Kidney epithelial cell (primary cell): ENCODE measurements at places on chromosomes 1 and 21.

GRCh38 chr1:93257889-93258288, 77.4 kb downstream of the CCDC18 start:
- no peak for DNase-seq

- DNase-seq: no peak
These were observed 43.8 kb upstream of the KCTD3 start for GRCh38 chr1:215523128-215523861.

GRCh38 chr1:202274611-202275010, 67.1 kb downstream of the UBE2T start:
- DNase-seq: no peak

- DNase-seq: no peak
These were observed 122.8 kb upstream of the C8B start for GRCh38 chr1:57088653-57089052.

GRCh38 chr1:204167730-204168129, 1.6 kb upstream of the REN start:
- DNase-seq: no peak

- no peak for DNase-seq
These were observed 9.4 kb downstream of the NPHP4 start for GRCh38 chr1:5982868-5983267.

GRCh38 chr1:23530747-23531561, at the start of gene E2F2:
TSS of gene E2F2 (minus strand) at chr1:23531233. CDS start at chr1:23530793, 440 bp downstream.
- DNase-seq: no peak

DNA sequence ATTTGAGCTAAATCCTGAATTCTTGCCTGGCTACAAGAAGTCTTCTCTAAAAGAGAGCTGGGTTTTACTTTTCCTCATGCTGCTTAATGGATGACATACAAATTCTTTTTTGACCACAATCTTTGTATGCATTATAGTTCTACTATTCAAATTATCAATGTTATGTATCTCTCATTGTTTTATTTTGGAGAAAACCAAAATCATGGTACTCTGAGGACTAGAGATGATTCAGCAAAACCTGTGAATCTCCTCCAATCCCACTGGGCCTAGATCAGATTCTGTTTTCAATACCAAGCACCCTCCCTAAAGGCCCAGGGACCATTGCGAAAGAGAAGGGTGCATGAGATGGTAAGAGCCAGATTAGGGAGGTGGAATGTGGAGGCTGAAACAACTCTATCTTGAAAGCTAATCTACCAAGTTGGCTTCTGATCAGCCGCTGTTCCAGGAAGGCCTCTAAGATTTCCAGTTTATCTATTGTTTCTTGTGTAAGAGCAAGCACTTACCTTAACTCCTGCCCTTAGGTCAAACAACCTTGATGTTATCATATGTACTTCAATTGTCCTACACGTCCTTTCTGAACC, 547.2 kb downstream of the PLPP3 start:
- DNase-seq: no peak

DNA sequence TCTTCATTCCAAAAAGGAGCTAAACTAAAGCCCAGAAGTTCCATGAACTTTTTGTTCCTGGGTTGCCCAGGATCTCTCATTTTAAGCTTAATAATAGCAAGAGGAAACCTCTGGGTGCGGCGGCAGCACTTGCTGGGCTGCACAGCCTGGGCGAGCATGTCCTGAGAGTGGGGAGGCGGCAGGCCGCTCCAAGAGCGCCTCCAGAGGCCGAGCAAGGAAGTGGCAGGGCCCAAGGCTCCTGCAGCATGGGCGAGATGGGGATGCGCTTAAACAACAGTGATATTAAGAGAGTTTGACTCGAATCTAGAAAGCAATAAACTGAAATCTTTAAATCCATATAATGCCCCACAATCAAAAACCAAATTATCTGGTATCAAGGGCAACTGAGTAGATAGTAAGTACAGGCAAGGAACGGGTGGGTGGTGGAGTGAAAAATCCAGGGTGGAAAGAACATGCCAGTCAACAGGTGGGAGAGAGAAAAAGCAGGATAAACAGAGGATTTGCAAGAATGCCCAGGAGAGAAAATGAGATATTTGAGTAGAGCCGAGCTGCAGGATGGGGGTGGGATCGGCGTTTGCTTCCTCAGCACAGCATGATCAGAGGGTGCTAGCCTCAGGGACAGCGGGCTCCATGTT, 14.1 kb upstream of the TNR start:
- no peak for DNase-seq

- DNase-seq: no peak
These were observed at the start of gene IL23R for GRCh38 chr1:67166196-67166595. TSS of gene IL23R (plus strand) at chr1:67166454. CDS start at chr1:67168121, 1,667 bp downstream.

DNA sequence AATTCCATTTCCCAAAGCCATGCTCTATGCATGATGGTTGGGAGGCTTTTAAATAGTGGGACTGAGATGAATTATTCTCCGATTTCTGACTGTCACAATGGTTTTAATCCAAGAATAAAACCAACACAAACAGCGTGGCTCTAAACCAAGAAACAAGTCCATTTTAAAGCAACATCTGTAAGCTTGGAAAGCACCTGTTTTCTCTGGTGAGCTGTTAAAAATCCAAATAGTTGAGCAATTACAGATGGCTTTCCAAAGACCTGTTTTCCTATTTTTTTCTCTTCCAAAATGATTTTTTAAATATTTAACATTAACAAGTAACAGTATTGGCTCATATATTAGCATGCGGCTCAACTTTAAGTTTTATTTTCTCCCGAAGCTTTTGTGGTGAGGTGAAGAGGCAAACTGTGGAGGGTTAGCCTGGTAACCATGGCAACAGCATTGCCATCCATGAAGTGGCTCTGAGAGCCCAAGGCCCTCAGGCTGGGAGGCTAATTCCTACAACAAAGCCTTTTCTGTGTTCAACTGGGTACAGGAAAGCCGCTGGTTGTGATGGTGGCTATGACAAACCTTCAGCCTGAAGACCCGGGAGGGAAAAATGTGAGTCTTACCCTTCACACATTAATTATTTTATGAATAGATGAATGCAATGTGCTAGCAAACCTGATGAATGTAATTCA, 56.7 kb upstream of the B3GALT5 start:
- DNase-seq: no peak

DNA sequence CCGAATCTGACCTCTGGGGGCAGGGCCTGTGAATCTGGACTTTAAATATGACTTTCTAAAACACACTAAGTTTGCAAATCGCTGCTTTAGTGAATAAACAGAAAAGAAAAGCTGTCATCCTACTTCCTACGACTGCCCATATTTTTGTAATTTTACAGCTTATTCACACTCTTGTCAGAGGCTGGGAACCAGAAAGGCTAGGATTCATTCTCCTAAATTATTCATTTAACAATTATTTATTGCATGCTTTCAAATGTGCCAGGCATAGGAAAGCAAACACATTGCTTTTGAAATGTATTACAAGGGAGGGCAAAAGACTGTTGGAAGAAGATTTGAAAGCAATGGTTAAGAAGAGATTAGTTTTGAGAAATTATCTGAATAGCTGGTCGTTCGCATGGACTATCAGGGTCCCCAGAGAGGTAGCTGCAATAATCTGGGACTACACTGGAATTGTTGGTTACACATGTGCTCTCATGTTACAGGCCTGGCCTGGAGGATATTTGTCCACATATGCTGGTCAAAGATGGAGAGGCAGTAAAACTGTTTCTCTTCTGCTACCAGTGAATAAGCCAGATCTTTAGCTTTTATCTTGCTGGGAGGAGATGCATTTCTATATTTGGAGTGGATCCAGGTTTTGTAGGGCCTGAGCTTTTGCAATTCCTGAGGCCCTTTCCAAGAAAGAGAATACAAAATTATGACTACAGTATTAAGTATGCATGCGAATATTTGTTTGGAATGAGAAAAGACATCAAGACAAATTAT, 29.6 kb upstream of the SFPQ start:
- DNase-seq: no peak

- DNase-seq: no peak
These were observed 19.6 kb upstream of the OVAAL start for GRCh38 chr1:180539136-180539535.

DNA sequence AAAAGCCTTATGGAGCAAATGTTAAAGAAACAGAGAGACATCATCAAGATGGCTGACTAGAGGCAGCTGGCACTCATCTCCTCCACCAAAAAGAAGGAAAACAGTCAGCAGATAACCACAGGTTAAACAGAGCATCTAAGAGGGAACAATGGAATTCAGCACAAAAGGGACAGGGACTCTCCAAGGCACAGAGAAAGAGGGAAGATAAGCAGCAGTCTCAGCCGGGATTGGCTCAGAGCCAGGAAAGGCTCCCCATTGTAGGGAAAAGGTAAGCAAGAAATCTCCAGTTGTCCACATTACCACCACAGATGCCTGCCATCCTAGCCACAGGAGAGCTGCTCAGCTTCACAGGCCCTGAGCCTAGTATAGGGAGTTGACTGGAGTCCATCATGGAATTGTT, 605.5 kb downstream of the SMYD3 start:
- no peak for DNase-seq

DNA sequence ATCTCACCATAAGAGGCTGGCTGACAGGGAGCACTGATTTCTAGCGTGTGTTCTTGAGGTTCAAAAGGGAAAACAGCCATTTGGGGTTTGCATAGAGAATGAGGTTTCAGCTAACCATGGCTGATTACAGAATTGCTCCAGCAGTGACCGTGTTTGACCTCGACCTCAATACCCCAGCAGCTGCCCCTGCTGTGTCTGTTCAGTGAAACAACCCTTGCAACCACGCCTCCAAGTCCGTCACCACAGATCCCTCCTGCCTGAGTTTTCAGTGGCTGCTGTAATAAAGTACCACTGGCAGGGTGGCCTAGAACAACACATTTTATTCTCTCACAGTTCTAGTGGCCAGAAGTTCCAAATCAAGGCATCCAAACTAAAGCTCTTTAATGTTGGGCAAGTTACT, 147.7 kb downstream of the HUNK start:
- DNase-seq: no peak

- DNase-seq: no peak
These were observed 11.2 kb downstream of the KANK4 start for GRCh38 chr1:62307895-62308492.

DNA sequence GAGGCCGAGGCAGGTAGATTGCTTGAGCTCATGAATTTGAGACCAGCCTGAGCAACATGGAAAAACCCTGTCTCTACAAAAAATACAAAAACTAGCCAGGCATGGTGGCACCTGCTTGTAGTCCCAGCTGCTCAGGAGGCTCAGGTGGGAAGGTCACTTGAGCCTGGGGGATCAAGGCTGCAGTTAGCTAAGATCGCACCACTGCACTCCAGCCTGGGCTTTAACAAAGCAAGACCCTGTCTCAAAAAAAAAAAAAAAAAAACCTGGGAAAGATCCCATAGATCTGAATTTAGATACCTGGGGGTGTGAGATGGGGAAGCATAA, 32.9 kb downstream of the NIBAN1 start:
- no peak for DNase-seq

DNA sequence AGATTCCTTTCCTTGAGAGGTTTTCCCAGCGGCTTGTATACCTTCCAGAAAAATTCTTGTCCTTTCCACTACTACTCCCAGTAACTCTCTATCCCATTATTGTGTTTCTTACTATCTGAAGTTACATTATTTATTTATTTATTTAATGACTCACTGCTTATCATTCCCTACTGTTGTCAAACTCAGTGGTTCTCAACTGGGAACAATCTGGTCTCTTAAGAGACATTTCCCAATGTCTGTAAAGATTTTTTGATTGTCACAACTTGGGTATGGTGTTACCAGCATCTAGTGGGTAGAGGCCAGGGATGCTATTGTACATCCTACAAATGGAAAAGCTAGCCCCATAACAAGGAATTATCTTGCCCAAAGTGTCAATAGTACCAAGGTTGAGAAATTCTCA, 771.5 kb upstream of the ADGRL2 start:
- DNase-seq: no peak

GRCh38 chr21:41924368-41924754, 29.5 kb downstream of the C2CD2 start:
- DNase-seq: no peak

DNA sequence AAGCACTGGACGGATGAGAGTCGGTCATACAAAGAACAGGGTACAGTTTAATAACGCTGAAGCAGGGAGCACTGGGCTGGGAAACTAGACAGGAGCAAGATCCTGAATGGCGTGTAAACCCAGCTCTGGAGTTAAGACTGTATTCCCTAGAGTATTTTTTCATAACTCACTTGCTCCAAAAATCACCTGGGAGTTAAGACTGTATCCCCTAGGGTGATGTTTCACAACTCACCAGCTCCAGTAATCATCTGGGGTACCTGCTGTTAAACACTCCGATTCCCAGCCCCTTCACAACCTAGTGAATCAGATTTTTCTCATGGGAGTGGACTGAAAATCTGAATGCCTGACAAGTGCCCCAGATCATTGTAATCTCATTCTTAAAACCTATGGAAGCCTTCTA, 123.2 kb downstream of the MAB21L3 start:
- DNase-seq: no peak

- no peak for DNase-seq
These were observed at the start of gene RBP7 for GRCh38 chr1:9996624-9997582. TSS of gene RBP7 (plus strand) at chr1:9997228. CDS start at chr1:9997259, 31 bp downstream.

DNA sequence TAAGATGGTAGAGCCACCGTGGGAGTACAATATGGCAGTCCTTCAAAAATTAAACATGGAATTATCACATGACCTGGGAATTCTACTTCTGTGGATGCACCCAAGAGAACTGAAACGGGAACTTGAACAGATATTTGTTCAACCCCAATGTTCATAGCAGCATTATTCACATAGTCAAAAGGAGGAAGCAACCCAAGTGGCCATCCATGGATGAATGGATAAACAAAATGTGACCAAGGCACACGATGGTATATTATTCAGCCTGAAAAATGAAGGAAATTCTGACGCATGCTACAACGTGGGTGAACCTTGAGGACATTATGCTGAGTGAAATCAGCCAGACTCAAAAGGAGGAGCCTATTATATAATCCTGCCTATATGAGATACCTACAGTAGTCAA, 22.8 kb upstream of the LAPTM5 start:
- no peak for DNase-seq

DNA sequence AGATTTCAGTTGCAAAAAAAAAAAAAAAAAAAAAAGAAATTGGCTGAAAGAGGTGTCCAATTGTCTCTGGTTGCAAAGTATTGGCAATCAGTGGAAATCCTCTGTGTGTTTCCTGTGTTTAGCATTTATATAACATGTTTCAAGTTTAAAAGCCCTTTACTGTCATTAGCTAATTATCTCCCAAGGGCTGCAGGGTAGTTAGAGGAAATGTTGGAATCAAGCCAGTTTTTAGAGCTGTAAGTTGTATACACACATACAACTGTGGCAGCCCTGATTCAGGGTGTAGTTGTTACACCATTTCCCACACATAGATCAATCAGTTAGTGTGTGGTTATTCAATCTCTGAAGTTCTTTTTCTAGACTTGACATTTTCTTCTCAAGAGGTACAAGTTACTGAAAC, 8.9 kb upstream of the ZNF326 start:
- DNase-seq: no peak

DNA sequence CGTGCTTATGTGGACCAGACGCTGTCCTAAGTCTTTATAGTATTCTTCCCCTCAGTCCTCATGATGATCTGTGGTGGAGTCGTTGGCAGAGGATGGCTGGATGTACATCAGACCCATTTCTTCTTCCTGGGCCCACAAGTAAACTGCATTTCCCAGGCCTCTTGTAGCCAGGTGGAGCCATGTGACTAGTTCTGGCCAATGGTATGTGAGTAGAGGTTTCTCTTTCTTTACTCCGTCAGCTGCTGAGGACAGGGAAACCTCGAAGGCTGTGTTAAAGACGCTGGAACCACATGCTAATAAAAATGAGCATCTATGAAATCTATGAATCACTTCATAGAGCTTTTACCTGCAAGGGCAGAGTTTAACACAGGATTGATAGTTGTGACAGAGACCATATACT, 18.7 kb upstream of the ZNF362 start:
- DNase-seq: no peak

GRCh38 chr1:76160225-76160624, 85.7 kb downstream of the ST6GALNAC3 start:
- no peak for DNase-seq

- DNase-seq: no peak
These were observed 48.4 kb downstream of the SLC37A1 start for GRCh38 chr21:42561762-42562650.
